ENCODE measurements at places on chromosomes 1 and 21.

- DNase-seq: no peak
Measured at GRCh38 chr21:37987668-37988067, 71.4 kb upstream of the KCNJ6 start.

- no peak for DNase-seq
Measured at GRCh38 chr1:203527013-203527412, 33.1 kb downstream of the OPTC start.

GRCh38 chr1:229035054-229035747 is 235.7 kb upstream of the RAB4A start:
- no peak for DNase-seq

GRCh38 chr1:22174446-22175220 is 31.7 kb upstream of the WNT4 start:
- no peak for DNase-seq

- no peak for DNase-seq
Measured at GRCh38 chr1:34360574-34360973, 183.9 kb downstream of the C1orf94 start.

GRCh38 chr1:65063025-65063424 is 85.0 kb upstream of the AK4 start:
- no peak for DNase-seq
